Thymus (tissue), 14 donors: ENCODE measurements at places on chromosomes 5 and 9.

DNA sequence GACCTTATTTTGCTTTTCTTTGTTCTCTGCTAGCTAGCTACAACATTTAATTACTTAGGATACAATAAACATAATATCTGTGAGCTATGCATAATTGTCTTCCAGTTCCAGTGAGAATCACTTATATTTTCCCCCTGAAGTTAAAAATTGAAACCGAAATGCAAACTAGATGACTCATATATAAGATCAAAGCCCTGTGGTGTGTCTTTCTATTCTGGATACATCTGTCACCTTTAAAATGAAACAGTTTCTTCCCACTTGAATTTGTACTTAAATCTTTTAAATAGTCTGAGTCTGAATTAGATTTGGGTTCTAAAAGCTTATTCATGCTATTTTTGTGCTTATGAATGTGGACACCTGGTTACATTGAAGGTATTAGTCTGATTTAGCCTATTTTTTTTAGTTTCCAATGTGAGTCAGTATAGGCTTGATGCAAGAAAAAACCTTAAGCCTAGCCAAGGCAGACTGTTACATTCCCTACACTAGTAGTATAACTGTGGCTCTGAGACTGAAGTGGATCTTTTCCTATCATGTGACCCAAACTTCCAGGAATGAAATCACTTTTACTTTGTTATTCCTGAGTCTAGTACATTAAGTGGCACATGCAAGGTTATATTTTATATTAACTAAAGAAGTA, 703.5 kb upstream of the RGMB start:
- DNase-seq: no peak

DNA sequence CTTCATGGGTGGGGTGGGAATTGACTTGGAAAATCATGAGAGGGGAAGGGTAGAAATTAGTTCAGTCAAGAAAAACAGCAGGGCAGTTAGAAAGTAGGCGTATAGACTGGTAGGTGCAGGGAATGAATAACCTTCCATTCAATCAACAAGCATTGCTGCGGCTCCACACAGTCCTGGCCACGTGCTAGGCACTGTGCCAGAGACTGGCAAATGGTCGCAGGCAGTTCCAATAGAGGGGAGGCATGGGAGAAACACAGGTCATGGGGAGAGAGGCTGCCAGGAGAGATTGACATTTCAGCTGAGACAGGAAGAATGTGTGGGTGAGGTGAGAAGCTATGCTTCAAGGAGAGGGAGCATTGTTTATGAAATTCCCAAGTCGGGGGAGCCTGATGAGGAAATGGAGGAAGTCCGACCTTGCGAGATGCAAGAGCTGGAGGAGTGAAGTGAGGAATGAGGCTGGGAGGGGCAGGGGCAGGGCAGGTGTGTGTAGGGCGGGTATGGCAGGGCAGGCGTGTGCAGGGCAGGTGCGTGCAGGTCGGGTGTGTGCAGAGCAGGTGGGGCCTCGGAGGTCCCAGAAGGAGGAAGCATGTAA, 54.4 kb upstream of the PPARGC1B start:
- no peak for DNase-seq

DNA sequence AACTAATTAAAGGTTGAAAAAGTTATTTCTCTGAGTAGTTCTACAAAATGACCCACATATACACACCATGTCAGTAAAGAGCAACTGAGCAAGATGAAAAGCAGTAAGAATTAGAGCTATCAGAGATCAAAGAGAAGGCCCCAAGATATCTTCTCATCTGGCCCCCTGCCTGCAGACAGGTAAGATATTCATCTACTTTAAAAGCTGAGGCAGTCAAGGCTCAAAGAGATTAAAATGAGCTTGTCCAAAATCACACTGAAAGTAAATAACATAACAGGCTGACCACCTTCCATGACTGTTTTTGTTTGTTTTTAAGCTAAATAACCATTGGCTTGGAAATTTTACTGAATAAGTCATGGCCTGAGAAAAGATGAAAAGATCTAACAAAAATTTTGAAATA, 266.2 kb downstream of the FBXL17 start:
- no peak for DNase-seq

DNA sequence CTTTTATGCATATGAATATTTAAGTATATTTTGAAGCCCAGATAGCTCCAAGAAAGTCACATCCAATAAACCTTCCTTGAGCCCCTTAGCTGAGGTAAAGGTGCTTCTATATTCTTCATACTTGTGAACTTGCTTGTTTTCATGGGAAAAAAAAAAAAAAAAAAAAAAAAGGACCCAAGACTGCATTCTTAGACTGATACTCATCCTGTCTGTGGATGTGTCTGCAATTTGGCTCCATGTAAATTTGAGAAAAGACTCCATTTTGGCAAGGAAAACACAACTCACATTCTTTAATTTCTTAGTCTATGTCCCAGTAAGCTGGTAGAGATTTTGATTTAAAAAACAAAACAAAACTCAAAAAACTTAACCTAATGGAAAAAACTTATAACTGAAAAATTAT, 238.3 kb downstream of the FBXL17 start:
- DNase-seq: no peak

DNA sequence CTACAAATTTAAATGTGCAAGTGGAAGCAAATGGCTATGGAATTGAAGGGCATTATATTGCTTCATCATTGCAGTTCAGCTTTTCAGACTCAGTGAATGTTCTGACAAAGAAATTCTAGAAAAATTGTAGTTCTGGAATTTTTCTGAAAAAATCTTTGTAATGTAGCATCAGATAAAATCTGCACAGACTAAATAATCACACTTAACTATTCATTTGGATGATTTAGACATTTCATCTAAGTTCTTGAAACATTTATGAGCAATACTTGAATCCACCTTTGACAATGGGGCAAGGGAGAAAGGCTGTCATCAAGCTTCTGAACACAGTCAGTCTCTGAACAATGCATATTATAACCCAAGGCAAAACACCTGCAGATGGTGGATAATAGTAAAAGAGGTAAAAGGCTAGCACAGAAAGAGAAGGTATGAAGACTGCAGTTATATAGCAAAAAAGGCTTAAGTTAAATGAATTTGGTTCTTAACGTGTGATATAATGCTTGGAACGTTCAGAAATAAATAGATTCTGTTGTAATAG, 1352.0 kb upstream of the NUDT12 start:
- DNase-seq: no peak

GRCh38 chr9:29928072-29928471, 2354.8 kb upstream of the C9orf72 start:
- DNase-seq: no peak

- no peak for DNase-seq
These were observed 4.0 kb downstream of the SQSTM1 start for GRCh38 chr5:179824745-179825112.

DNA sequence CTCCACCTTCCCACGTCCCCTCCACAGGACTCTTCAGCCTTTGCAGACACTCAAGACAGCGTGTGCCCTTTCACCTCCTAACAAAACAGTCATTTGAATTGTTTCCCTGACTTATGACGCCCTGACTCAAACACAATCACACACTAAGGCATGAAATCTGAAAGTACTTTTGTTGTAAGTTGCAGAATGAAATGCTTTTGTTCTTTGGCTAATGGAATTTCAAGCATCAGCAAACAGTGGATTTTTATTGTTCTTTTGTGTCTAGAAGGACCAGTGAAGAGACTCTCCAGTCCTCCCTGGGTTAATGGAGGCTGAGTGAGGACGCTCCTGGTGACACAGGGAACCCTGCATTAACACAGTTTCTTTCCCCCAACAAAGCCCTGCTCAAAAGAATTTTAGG, 380.1 kb downstream of the CTNND2 start:
- no peak for DNase-seq

DNA sequence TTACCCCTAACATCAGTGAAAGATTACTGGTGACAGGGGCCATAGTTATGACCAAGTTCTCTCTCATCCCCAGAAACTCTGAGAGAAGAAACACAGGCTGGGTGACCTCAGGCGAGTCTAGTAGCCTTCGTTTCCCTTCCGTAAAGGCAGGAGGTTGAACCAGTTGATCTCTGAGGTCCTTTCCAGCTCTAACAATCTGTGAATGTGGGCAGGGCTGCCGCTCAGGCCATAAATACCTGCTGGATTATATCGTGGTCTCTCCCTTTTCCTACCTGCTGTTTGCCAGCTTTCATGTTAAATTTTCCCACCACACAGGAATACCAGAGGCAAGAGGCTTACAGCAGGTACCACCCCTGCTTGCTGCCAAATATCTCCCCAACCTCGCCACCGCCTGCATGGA, 357.5 kb downstream of the SH3GL2 start:
- no peak for DNase-seq

GRCh38 chr9:137226338-137227053, 806 bp upstream of the RNF224 start:
- DNase-seq: no peak

- no peak for DNase-seq
These were observed 19.2 kb upstream of the PITX1 start for GRCh38 chr5:135053278-135053677.

- DNase-seq: no peak
These were observed 439.9 kb upstream of the TLE4 start for GRCh38 chr9:79131824-79132377.

- no peak for DNase-seq
These were observed 6.5 kb downstream of the FAM240B start for GRCh38 chr9:38713426-38713825.

GRCh38 chr9:98726735-98727134, 18.0 kb upstream of the GABBR2 start:
- DNase-seq: no peak

DNA sequence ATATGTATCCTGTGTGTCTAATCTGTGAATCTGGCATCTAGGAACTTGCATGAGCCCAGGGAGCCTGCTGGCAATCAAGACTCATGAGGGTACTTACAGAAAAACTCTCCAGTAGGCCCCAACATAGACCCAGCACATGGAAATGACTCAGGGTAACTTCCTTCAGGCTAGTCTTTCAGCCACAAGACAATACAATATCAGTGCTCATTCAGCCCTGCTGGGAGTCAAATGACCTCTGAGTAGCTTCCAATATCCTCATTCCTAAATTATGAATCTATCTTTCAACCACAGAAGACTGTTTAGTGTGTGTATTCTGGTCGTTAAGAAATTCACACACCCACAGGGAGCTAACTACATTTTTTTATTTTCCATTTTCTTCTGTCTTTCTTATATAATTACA, 1273.0 kb downstream of the EFNA5 start:
- no peak for DNase-seq

DNA sequence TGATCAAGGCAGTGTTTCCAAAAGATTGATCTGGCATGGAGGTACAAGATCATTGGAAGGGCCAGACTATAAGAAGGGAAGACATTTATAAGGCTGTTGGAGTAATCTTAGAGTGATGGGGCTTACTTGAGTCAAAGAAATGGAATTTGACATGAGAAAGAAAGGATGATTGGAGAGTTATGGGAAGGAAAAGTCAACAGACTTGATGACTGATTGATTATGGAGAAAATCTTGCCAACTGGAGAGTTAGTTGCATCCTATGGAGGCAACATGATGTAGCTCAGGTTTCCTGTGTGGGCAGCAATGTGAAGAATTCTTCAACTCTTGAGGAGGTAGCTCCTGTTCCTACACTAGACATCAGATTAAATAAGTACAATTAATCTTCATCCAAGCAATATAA, 10.9 kb upstream of the MAST4 start:
- DNase-seq: no peak

- DNase-seq: no peak
These were observed 165.4 kb upstream of the RAI14 start for GRCh38 chr5:34490506-34491250.
